ENCODE measurements at places on chromosomes 1 and 21.

- DNase-seq = no peak
Measured at GRCh38 chr1:14869187-14869586, 270.7 kb downstream of the KAZN start.

DNA sequence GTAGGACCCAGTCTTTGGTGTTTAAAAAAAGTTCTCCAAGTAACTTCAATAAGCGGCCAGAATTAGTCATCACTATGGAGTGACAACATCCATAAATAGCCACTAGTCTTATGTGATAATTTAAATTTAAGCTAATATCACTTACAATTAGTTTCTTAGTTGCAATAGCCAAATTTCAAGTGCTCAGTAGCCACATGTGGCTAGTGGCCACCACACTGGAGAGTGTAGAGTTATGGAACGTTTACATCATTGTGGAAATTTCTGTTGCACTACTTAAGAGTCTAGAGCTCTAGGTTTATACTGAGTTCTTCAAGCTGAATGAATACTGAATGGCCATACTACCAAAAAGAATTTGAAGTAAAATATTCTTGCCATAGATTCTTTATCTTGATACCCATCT is 121.1 kb downstream of the RUNX1 start:
- no peak for DNase-seq

- DNase-seq = no peak
Measured at GRCh38 chr1:244350027-244350426, 101.7 kb downstream of the ADSS2 start.

DNA sequence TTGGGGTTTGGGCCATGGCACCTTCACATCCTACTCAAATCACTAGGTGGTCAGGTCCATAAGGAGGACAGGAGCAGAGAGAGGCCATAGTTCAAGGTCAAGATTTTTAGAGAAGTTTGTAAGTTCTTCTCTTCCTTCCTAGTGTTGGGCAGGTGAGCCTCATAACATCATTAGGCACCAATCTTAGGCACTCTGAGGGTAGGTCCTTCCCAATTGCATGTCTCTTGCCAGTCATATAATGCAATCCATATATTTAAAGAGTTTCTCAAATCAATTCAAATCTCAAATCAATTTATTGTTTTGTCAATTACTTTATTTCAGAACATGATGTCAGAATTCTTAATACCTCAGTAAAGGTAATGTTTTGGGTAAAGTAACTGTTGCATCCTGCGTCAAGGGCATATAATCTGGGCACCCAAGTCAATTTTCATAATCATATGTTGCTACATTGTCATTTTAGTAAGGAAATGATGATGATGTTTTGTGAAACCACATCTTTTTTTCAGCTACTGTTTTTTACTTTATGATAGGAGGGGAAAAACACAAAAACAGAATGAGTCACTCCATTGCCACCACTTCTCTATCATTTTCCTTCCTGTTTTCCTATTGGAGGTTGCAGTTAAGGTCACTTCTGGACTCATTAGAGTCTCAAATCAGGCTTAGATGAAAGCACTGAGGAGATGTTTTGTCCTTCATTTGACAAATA is 122.7 kb downstream of the UCHL5 start:
- DNase-seq = no peak

- no peak for DNase-seq
Measured at GRCh38 chr1:231571904-231572303, 43.4 kb downstream of the TSNAX start.

DNA sequence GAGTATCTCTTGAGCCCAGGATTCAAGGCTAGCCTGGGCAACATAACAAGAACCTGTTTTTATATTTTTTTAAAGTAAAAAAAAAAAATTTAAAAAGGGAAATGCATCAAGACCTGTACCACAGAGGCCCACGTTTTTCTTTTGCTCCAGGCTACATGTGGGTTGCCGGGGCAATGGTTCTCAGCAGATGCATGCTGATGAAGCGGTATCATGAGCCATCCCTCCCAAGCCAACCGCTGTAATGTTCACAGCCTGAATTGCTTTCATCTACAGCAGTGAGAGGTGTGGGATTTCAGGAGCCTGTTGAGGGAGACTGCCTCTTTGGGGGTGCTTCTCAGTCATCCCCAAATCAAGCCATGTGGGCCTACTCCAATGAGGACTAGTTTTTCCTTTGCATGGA is 60.5 kb downstream of the CD58 start:
- DNase-seq = no peak

GRCh38 chr1:66542811-66543767 is 9.1 kb downstream of the SGIP1 start:
- DNase-seq = no peak

All from cortex of kidney (tissue), 1 donor.